ENCODE measurements at places on chromosomes 3 and 15.

DNA sequence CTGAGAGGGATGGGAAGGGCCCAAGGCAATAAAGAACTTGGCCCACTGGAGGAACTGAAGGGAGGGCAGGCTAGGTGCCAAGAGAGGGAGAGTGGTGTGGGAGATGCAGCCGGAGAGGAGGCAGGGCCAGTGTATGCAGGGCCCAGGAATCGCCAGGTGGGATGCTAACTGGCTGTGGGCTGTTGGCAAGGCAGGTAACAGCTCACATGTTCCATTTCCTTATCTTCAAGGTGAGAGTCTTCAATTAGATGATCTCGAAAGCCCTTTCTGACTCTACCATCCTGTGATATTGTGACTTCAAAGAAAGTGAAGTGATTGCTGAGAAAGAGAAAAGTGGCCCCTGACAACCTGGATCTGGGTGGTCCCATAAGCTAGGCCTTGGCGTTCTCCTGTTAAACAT lies 49.0 kb downstream of the CASR start:
- DNase-seq, result no peak

DNA sequence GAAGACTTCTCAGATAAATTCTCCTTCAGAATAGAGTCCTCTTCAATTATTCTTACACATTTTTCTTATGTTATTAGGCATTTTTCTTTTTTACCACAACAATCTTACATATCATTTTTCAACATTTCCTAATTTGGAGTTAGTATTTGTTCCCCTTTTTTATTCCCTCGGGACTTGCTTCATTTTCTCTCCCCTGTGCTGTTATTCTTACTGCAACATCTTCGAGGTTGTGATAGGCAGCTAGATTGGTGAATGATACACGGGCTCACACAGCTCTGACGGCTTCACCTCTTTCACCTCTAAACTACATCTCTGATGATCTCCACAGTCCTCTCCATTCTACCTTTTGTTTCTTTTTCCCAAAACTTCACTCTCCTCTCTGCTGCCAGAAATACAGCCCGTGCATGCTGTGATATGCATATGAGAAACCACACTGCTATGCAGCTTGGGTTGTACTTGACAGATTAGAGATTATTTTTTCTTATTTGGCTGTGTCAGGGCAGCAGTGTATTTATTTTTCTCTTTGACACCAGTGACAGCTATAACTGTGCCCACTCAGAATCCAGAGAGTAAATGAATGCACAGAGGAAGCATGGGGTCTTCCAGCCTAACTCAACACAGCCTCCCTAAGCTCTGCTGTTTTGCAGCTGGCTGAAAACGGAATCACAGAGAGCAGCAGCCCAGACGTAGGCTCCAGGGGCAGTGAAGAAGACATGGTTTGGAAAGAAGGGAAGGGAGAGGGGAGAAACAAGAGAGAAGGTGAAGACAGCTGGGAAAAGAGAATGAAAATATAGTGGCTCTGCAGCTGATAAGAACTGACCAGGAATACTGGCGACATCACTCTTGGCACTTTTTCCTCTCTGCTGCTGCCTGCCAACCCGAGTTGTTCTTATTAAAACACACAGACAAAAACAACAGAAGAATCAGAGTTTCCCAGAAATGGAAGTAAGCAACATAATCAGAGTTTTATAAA lies 61.8 kb downstream of the SLC9A9 start:
- DNase-seq, result no peak

GRCh38 chr3:61439122-61439458 lies 122.3 kb upstream of the PTPRG start:
- no peak for DNase-seq

DNA sequence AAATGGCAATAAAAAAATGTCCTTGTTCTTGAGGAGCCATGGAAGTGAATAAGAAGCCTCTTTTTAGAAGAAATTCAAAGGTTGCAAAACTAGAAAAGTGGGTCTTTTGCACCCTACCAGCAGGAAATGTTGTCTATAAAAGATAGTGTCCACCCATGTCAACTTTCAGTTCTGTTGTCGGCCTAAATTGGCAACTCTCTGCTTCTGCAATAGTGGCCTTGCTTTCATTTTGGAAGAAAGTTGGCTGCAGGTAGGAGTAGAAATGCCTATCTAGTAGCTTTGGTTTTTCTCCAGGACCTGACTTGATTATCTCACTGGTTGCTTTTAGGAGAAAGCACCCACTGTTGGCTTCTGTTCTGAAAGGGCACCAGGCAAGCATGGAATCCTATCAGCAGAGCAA lies 85.4 kb downstream of the TMEM108 start:
- no peak for DNase-seq

DNA sequence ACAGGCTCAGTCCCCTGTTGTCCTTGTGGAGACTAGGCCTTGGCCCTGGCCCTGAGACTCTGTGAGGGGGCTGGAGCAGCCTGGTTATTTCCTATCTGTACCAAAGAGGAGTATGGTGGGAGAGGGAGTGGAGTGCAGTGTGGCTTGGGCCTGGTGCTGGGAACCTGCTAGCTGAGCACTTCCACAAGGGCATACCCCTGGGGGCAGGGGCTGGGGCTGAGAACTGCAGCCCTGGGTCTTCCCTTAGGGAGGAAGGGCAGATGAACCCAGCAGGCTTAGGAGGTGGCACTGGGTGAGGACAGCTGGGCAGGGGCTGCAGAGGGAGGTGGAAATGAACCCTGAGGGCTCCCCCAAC lies 3.5 kb upstream of the CHST14 start:
- no peak for DNase-seq

- DNase-seq, result no peak
Measured at GRCh38 chr15:50798684-50799083, 33.2 kb upstream of the SPPL2A start.

- no peak for DNase-seq
Measured at GRCh38 chr3:94961423-94962100, 898.7 kb downstream of the NSUN3 start.

- no peak for DNase-seq
Measured at GRCh38 chr3:40304352-40304751, 5.2 kb upstream of the EIF1B start.

- no peak for DNase-seq
Measured at GRCh38 chr15:93088981-93089726, at the start of gene RGMA. Gene RGMA (minus strand): TSS chr15:93089211. CDS start chr15:93088932, 279 bp downstream.

- no peak for DNase-seq
Measured at GRCh38 chr15:58559904-58560588, 128.3 kb downstream of the LIPC start.
